ENCODE measurements at places on chromosomes 6 and 20. TPM values are rescaled to one million over a fixed set of nuclear protein-coding genes. Genes with fewer than 3 reads are reported as not detected.

Gene HDGFL1
- total RNA-seq = not detected

Gene ELOVL2
- total RNA-seq = 27.8 TPM

Gene NPBWR2
- not detected for total RNA-seq

Gene CDH4
- not detected for total RNA-seq

Gene STMN3
- total RNA-seq = 42.7 TPM

Gene GPX5
- not detected for total RNA-seq

Gene ARHGAP40
- total RNA-seq = 0.18 TPM

Gene ENPP3
- total RNA-seq = not detected

Gene MATN4
- 0.15 TPM for total RNA-seq

Gene PLCG1
- 159 TPM for total RNA-seq

Gene DYNLT2
- 2.1 TPM for total RNA-seq

Gene C6orf52
- total RNA-seq = 6.5 TPM

Gene CST4
- not detected for total RNA-seq

Gene RAET1E
- 1.8 TPM for total RNA-seq
